ENCODE measurements at places on chromosomes 16 and 17.

DNA sequence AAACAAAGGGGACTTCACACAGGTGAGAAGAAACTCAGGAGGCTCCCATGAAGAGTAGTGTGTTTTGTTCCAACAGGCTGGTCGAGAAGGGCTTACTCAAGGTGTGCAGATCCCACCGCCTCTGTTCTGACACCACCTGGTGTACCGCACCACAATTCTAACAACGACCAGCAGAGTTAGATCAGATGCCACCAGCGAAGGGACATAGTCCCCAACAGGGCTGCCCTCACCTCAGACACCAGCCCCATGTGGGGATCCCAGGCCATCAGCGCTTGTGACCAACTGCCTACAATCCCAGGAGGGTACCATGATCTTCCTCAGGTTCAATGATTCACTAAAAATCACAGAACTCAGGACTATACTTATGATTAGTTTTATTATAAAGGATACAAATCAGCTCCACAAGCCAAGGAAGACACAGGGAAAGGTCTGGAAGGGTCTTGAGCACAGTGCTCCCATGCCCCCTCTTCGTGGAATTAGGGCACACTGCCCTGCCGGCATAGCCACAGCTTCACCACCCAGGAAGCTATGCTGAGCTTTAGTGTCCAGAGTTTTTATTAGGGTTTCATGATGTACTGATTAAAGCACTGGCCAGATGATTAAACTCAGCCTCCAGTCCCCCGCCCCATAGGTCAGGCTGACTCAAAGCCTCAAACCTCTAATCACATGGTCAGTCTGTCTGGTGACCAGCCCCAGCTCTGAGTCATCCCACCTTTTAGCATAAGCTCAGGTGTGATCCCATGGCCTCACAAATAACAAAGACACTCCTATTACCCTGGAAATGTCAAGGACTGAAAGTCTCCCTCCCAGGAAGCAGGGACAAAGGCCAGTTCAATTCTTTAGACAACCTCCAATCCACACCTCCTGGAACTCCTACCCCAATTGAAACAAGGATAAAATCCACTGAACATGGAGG lies 26.0 kb downstream of the TRIM25 start:
- DNase-seq, result no peak

GRCh38 chr17:57595947-57596695 lies 149.0 kb downstream of the CCDC182 start:
- no peak for DNase-seq

GRCh38 chr17:77011173-77012011 lies 129.4 kb upstream of the SEC14L1 start:
- DNase-seq, result peak; percentile 44

- no peak for DNase-seq
Measured at GRCh38 chr17:40471846-40472732, 28.8 kb downstream of the IGFBP4 start.

DNA sequence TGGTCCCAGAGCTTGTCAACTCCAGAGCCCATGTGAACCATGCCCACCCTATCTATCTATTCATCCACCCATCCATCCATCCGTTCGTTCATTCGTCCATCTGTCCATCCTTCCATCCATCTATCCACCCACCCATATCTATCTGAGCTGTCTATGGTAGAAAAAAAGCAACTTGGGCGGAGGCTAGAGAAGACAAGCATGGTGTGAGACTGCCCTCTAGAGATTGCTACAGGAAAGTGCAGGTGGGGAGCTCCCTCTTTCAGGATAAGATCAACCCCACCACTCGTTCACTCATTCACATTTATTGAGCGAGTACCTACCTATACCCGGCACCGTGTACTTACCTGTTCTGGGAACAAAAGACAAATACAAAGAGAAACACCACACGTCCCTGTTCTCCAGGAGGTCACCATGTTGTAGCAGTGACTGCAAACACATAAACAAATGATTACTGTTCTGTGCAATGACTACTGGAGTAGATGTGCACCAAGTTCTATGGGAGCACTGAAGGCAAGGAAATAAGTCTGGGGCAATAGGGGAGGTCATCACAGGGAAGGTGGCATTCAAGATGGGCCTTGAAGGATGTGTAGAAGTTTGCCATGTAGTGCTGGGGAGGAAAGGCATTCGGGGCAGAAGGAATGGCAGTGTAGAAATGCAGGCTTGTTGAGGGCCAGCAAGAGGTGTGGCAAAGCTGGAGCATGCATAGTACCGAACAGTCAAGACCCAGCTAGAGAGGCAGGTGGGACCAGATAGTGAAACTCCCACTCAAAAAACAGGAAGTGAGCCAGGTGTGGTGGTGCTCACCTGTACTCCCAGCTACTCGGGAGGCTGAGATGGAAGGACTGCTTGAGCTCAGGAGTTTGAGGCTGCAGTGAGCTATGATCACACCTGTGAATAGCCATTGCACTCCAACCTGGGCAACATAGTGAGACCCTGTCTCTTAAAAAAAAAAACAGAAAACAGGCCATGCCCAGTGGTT lies 13.4 kb upstream of the ATP5MC1 start:
- peak; percentile 86 for DNase-seq

DNA sequence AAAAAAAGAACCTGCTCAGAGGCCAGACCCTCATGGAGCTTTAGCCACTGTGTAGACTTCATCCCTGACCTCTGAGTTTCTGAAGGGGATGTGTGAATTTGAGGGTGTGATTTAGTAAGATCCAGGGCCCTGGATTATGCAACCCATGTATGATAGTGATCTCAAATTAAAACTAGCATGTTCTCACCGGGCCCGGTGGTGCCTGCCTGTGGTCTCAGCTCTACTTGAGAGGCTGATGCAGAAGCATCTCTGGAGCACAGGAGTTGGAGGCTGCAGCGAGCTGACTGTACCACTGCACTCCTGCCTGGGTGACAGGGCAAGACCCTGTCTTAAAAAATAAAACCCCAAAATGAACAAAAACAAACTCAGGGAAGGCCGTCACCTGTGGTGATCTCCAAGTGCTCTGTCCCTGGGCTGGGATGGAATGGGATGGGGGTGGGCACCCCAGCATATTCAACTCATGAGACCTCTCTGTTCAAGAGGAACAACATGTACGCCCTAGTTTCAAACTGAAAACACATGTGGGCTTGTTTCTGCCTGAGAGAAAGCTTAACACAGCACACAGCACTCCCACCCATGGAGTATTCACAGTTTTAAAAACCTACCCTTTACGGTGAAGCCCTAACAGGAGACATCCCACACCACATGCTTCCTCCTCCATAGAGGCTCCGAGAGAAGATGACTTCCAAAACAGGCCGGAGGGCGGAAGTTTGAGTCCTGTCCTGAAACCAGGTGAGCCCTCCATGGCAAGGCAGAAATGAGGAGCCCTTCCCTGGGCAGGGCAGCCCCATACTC lies 30.1 kb downstream of the GNPTG start:
- DNase-seq, result no peak

DNA sequence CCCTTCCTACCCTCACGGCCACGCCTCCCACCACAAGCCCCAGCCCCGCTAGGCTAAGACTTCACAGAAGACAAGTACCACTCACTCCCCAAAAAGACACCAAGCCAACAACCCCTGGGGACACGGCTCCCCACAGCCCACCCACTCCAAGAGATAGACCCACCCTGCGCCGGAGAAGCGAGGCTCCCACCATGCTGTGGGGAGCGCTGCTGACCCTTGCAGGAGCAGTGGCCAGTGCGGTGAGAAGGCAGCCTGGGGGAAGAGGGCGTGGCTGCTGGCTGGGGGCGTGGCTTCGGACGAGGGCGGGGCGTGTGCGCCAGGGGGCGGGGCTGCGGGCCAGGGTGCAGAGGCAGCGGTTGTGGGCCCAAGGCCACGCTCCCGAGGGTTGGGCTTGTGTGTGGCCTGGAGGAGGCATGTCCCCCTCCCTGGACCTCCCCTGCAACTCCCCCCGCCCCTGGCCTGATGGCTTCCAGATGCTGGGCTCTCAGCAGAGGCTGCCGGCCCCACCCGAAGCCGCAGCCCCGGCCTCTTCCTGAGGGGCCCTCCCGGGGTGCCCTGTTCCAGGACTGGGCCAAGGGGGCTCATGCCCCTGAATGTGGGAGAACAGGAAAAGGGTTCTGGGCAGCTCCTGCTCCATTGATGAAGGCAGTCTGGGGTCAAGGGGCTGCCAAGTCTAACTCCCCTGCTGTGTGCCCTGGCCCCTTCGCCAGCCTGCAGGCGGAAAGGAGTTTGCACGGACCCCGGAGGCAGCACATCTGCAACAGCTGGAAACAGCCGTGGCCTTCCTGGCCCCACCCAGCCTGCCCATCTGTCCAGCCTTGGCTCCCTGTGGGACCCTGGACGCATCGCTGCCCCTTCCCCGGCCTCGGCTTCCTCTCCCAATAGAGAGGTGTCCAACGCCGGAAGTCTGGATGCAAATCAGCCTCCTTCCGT lies 9.1 kb downstream of the TFAP4 start:
- peak; percentile 99 for DNase-seq

DNA sequence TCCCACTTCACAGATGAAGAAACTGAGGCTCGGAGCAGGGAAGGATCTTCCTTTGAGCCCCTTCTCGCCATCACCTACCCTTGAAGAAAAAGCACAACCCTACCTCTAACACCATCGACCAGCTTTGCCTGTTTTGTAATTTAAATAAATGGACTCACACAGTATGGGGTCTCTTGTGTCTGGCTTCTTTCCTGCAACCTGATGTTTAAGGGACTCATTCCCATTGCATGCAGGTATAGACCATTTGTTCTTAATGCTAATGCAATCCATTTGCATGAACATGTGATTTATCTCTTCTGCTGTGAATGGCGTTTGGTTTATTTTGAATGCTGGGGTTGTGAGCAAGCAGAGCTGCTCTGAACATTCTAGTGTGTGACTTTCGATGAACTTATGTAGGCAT lies 150.8 kb upstream of the FOXF1 start:
- no peak for DNase-seq

DNA sequence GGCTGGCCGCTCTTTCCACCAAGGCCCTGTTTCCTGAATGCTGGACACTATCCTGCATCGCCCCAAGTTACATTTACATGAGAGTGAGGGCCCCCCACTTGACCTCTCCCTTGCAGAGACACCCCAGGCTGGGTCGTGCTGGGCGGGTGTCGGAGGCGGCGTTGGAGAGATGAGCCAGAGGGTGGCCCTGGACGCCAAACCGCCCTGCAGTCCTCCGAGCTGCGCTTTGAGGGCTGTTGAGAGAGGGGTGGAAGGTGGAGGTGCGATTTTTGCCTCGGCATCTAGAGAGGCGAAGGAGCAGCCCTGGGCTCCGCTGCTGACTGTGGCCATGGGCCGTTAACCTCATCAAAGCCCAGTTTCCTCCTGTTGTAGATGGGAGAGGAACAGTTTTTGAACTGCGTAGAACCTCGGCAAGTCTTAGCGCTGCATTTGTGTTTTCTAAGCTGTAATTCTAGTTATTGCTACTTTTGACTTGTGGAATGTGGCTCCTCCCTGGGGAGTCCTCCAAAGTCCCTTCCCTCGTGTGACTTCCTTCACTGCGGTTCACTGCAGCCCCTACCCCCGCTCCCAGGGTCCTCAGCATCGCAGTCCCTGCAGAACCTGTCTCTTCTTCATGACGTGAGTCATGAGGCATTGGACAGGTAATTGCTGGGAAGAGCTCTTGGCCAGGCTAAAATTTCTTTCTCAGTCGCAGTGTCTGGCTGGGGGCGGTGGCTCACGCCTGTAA lies 986 bp upstream of the ELOB start:
- DNase-seq, result peak; percentile 41

DNA sequence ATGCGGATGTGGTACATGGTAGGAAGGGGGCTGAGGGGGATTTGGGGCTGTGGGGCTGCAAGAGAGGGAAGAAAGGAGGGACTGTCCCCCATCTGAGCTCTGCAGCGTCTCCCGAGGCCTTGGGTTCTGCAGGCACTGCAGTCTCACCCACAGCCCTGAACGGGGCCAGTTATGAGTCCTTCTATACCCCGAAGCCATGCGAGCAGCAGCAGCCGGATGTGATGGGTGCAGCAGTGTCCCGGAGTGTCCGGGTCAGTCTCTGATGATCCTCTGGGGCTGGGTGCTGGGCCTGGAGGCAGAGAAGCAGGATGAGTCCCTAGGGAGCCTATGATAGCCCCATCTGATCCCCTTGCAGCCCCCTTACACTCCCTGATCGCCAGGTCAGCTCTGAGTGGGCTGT lies 41.5 kb downstream of the CPNE2 start:
- no peak for DNase-seq

DNA sequence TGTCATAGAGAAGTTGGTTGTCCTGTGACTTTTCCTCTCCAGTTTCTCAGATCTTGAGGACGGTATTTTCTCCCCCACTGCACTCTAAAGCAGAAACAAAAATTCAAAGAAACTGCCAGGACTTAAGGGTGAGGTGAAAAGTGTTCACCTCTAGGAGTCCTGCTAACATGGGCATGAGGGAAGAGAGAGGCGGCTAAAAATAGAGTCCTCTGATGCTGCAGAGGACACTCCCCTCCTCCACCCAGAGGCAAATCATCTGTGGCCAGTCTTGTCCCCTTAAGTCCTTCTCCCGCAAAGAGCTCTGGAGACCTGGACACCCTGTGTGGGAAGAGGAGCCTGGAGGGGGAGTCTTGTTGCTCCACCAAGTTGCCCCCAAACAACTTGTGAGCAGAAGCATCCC lies 4.7 kb upstream of the DDX19A start:
- DNase-seq, result no peak

- DNase-seq, result no peak
Measured at GRCh38 chr17:59330053-59330942, 1.2 kb upstream of the YPEL2 start.

GRCh38 chr16:11236461-11237254 lies 19.3 kb downstream of the SOCS1 start:
- DNase-seq, result no peak

DNA sequence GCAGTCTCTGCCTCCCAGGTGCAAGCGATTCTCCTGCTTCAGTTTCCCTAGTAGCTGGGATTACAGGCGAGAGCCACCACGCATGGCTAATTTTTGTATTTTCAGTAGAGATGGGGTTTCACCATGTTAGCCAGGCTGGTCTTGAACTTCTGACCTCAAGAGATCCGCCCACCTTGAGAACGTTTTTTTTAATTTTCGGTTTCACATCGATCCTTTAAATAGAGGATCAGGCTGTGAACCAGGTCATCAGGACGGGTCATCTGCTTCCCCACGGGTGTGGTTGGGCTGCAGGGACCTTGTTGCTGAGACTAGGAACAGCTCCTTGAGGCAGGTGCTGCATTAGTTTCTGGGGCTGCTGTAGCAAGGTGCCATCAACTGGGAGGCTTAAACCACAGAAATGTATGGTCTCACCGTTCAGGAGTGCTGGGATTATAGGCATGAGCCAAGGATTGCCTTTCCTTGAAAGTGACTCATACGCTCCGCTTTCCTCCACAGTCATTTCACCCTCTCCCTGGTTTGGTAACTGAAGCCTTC lies 7.9 kb upstream of the NAGPA start:
- DNase-seq, result no peak

DNA sequence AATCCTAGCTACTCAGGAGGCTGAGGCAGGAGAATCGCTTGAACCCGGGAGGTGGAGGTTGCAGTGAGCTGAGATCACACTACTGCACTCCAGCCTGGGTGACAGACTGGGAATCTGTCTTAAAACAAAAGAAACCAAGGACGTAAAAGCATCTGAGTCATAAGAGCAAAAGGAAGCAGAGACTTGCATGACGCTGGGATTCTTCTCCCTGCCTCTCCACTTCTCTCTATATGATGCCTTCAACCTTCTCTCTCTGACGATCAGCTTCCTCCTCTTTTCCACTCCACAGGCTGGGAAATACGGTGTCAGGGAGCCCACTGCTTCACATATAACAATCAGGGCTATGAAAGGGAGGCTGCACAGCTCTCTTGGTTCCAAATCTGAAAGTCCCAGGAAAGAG lies 43.2 kb upstream of the CCL1 start:
- DNase-seq, result no peak
